ENCODE measurements at places on chromosomes 11 and 22.
A peak's percentile ranks its signal among the peaks of the same experiment; 100 is the strongest.

- DNase-seq: no peak
These were observed 453.5 kb downstream of the LRRC4C start for GRCh38 chr11:41005986-41006385.

- DNase-seq: no peak
These were observed 53.6 kb downstream of the ARFGAP2 start for GRCh38 chr11:47123094-47123493.

- no peak for DNase-seq
These were observed 34.8 kb upstream of the SHISAL1 start for GRCh38 chr22:44347549-44347948.

GRCh38 chr22:44225091-44225689, 44.5 kb downstream of the PARVG start:
- no peak for DNase-seq

DNA sequence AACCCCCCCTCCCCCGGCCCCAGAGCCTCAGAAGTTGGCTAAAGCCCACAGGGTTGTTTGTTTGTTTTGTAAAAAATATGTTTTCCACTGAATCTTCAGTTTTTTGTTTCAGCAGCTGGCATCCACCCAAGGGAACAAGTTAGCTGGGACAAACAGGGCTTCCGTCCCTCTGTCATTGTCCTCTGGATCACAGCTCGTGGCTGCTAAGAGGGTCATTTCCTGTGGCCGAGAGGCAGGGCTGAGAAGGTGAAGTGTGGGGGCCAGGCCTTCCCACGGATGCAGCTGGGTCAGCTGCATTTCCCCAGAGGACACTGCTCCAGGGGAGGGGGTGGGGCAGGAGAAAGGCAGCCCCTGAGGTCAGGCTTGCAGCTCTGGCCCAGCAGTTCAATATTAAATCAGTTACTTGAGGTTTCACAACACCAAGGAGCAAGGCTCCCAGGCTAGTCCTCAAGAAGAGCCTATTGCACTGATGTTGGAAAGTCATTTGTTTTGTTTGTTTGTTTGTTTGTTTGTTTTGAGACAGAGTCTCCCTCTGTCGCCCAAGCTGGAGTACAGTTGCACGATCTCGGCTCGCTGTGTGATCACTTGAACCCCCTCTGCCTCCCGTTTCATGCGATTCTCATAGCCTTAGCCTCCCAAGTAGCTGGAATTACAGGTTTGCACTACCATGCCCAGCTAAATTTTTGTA, 34.4 kb upstream of the SMTN start:
- DNase-seq: no peak

GRCh38 chr22:26055693-26056092, 113.6 kb upstream of the SEZ6L start:
- DNase-seq: no peak

DNA sequence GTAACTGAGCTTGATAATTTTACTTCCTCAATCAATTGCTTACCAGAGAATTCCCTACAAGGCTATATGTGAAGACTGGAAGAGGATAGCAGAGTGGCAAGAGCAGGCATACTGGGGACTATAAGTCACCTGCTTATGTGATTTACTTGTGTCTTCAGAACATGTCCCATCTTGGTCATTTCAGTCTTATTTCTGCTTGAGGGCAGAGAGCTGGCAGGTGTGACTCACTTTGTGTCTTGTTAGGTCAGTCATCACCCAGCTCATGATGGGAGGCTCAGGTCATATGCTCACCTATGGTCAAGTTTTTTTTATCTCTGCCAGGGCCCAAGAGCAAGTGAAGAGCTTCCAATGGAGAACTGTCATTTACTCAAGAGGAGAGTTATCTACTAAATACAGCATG, 6.2 kb downstream of the SRSF8 start:
- no peak for DNase-seq

DNA sequence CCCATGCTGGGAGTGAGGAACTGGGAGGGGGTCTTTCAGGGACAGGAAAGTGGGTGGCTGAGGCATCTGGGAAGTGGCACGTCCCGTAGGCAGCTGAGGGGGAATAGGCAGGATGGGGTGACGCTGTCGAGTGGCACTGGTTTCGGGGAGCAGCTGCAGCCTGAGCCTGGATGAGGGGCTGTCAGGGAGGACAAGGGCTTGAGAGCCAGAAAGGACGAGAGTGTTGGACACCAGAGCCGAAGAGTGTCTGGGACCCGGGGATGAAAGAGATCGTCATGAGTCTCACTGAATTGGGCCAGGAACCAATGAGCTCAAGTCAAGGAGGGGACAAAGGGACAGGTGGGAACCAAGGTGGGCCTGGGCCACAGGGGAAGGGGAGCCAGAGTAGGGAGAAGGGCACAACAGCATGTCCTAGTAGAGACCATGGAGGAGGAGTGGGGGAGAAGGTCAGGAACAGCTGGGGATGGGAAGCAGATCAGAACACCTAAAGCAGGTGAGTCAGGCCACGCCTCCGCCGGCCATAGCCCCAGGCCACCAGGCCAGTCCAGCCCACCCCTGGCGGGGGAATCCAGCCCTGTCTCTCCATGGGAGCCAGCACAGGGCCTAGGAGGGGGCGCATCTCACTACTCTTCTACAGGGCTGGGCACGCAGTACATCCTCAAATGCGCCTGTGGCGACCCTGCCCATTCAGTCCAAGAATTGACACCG, 4.2 kb downstream of the RAB3IL1 start:
- DNase-seq: no peak

DNA sequence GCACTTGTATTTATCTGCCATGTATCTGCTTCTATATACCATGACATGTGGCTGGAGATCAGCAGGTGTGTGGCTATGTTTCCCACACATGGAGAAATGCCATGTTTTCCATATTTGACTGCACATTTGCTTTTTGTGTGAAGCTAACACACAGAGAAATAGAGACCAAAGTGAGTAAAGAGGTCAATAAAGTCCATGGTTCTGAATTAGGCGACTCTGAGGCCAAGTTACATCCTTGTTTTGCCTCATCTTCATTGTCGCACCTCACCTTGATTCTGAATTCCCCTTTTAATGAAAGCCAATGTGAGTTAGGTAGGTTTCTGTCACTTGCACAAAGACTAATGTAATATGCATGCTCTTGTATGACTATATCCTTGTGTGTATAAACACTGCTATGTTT, 194.1 kb downstream of the INSC start:
- DNase-seq: no peak

DNA sequence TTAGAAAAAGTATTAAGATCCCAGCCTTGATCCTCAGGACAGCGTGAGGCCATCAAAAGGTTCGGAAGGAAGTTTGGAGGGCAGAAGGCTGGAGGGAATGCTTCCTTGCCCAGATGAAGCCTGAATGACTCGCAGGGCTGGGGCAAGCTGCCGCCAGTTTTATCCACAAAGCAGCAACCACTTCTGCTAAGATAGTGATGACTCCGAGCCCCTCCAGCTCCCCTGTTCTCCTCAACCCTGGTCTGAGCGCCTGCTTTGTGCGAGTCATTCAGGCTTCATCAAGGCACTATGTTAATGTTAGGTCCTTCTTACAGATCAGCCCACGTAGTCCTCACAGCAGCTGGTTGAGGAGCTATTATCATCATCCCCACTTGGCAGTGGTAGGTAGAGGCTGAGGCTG, 158.8 kb downstream of the COMMD9 start:
- no peak for DNase-seq

- no peak for DNase-seq
These were observed 597.2 kb downstream of the DLG2 start for GRCh38 chr11:85029964-85030363.

- DNase-seq: no peak
These were observed 254.6 kb upstream of the LRRC4C start for GRCh38 chr11:41714101-41714500.

DNA sequence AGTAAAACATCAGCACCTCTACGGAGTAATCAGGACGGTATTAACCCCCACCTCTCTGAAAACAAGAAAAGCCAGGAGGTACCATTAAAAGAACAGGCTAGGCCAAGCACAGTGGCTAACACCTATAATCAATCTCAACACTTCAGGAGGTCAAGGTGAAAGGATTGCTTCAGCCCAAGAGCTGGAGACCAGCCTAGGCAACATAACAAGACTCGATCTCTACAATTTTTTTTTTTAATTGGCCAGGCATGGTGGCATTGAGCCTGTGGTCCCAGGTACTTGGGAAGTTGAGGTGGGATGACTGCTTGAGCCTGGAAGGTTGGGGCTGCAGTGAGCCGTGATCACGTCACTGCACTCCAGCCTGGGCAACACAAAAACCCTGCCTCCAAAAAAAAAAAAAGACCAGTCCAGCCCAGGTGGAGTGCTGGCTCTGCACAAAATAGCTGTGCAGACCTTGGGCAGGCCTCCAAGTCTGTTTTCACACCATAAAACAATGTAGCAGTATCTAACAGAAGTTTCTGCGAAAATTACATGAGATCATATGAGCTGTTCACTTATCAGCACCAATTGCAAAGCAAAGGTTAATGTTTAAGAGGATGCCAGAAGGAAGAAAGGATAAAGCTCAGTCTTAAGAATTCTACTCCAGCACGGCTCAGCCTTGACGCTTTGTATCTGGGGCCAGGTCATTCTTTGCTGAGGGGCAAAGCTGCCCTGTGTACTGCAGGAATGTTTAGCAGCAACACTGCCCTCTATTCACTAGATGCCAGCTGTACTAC, 14.8 kb downstream of the CHKA start:
- DNase-seq: no peak

- DNase-seq: no peak
These were observed 106.0 kb upstream of the LMO1 start for GRCh38 chr11:8369592-8370205.

DNA sequence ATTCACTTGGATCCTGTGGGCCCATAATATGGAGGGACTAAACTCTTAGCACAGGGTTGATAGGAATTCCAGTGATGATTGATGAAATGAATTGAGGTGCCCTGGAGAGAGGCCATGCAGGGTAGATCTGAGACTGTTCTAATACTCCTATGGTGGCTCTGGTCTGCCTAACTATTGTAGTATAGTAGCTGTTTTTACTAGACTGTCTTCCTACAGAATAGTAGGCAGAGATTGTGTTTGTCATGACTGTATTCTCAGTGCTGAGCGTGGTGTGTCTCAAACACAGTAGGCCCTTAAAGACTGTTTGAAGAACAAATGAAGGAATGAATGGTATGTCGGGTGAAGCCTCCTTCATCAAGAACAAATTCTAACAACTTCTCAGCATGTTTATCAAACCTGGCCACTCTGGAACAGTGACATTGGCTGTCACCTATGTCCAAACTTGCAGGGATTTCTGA, 107.0 kb upstream of the SESN3 start:
- DNase-seq: no peak

GRCh38 chr11:114821621-114822412, 143.5 kb downstream of the NXPE2 start:
- DNase-seq: no peak

GRCh38 chr22:27435844-27436576, 365.5 kb downstream of the MN1 start:
- DNase-seq: no peak

DNA sequence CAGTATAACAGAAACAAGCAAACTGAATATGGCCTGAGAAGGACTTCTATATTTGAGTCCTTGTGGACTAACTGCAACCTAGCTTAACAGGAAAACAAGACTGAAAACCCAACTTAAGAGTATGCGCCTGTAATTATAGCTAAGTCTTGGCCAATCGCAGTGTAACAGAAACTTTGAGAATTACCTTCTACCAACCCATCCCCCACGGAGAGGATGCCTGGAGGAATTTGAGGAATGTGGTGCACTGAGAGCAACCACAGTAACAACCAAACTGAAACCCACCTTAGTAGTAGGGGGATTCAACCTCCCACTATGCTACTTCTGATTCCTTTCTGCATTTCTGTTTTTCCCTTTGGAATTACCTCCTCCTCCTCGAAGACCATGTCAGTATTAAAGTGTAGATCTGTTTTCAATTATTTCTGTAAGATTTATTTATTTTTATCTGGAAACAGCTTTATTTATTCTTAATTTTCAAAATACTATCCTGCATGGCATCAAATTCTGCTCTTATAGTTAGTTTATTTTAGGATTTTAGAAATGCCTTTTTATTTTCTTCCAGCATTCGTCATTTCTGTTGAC, 393.6 kb downstream of the KCNA4 start:
- DNase-seq: no peak

DNA sequence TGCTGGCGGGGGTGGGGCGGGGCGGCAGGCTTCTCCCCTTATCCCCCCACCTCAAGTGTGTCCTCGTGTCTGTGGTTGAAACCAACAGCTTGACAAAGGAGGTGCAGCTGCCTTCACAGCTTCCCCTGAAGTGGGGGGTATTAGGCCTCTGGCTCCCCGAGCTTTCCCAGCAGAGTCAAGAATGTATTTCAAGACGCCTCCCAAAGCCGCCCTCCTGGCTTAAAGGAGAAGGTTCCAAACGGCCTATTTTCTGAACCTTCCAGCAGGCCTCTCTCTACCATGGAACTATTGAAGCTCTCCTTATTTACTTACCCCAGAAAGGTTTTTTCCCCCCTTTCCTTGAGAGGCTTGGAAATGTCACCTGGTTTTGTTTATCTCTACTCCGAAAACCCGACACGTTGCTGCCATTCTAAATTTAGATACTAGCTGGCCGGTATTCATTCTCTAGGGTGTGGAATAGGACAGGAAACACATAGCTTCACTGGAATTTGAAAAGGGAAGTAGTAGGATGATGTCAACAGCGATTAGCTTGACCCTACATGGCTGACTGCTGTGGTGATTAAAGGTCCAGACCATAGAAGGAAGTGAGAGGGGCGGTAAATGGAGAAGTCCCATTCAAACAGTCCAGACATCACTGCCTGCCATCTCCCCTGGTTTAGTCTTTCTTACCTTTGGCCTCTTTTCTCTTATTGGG, 671 bp upstream of the PICALM start:
- DNase-seq: no peak

GRCh38 chr22:41612603-41613306, 8.1 kb downstream of the DESI1 start:
- DNase-seq: no peak

GRCh38 chr11:2909133-2909902, 19.9 kb downstream of the PHLDA2 start:
- DNase-seq: no peak

DNA sequence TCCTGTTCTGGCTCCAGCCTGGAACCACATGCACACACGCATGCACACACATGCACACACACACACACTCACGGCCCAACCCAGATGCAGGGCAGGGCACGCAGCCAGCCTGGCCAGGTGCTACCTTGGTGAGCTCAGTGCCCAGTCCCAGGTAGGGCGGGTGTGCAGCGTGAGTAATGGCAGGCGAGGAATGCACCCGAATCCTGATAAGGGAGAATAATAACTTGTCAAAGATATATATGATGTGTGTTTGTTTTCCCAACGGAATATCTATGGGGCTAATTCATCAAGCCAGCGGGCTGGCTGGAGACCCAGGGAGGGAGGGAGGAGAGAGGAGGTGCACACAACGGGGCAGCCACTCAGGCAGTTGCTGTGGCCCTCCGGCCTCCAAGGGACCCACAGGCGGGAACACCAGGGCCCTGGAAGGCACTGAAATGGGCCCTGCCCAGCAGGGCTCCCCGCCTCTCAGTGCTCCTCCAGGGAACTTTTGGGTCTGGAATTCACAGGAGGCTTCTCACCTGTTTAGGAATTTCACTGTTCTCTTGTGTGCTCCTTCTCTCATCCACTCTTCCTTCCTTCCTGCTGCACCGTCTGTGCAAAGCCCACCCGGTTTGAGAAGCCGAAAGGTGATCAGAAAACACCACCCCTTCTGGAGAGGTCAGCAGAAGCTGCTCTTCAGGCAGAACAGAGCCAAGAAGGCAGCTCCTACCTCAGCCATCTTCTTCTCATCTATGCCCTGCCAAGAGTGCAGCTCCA, 79.0 kb downstream of the BUD13 start:
- DNase-seq: peak; percentile 12

GRCh38 chr11:23865341-23865975, 631.4 kb upstream of the LUZP2 start:
- no peak for DNase-seq
